AG04450 (cell line): ENCODE measurements at places on chromosomes 5 and 9.

DNA sequence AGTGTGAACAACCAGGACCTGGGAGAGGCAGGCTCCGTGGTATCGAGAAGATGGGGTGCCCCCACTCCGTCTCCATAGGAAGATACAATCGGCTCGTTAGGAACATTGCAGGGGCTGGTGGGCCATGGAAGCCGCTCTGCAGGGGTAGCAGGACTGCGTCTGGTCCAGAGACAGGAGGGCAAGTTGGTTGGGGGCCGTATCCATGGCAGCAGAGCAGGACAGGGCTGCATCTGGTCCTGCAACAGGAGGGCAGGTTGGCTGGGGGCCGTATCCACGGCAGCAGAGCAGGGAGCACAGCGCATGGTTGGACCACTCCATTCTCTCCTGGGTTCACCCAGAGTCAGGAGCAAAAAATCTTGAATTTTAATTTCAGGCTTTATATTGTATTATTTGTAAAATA is 98.2 kb downstream of the ANKRD33B start:
- DNase-seq = no peak

DNA sequence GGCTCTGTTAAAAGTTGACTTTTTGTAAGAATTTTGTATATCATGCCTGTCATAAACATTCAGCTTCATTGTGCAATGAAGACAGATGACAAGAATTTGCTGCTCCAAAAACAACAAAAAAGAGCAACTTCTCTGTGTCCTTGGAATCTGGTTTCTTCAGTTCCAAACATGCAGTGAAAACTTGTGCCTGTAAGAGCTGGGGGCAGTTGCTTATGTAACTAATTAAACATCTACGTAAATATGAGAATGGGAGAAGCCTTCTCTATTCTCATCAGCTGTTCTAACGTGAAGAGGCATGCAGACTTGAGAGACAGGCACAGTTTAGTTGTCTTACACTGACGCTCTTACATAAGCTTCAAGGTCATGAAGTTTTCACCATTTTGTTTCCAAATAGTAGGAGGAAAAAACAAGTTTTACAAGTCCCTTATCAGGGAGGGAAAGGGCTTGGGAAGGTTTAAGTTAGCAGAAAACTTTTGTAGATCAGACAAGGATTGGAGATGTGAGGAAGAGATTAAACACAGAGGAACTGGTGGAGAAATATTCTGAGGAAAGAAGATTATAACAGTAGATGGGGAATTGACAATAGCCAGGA is 170.4 kb downstream of the RFK start:
- DNase-seq = peak; percentile 57

DNA sequence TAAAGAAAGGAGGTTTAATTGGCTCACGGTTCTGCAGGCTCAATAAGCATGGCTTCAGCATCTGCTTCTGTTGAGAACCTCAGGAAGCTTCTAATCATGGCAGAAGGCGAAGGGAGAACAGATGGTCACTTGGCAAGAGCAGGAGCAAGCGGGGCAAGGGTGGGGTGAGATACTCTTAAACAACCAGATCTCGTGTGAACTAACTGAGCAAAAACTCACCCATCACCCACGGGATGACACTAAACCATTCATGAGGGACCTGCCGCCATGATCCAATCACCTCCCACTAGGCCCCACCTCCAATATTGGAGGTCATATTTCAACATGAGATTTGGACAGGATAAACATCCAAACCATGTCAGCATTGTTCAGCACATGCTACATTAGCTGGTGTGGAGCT is 89.1 kb upstream of the HAND1 start:
- no peak for DNase-seq

DNA sequence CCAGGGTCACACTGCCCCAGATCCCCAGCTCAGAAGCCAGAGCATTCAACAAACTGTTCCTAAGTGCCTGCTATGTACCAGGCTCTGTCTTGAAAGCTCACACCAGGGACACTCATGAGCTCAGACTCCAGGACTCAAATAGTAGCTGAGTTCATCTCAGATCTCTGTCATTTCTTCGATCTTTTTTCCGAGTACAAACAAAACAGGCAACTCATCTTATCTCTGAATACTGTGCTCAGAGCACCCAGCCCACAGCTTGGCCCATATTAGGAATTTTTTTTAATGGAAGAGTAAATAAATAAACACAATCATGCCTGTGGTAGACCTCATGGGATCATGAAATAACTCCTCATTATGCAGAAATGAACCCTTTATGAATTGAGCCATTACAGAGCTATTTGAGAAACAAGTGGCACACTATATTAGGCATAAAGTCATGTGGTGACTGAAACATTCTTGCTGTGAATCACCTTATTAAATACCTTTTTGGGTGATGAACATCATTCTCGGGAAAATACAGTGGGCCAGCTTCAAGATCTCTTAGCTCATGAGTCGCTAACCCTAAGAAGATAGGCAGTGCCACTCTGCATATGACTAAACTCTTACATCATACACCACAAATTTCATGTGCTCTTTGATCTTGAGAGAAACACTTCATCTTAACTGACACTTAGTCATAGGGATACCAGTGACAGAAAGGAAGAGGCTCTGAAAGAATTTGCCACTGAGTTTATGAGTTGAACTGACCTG is 9.9 kb downstream of the SH3RF2 start:
- DNase-seq = peak; percentile 26

DNA sequence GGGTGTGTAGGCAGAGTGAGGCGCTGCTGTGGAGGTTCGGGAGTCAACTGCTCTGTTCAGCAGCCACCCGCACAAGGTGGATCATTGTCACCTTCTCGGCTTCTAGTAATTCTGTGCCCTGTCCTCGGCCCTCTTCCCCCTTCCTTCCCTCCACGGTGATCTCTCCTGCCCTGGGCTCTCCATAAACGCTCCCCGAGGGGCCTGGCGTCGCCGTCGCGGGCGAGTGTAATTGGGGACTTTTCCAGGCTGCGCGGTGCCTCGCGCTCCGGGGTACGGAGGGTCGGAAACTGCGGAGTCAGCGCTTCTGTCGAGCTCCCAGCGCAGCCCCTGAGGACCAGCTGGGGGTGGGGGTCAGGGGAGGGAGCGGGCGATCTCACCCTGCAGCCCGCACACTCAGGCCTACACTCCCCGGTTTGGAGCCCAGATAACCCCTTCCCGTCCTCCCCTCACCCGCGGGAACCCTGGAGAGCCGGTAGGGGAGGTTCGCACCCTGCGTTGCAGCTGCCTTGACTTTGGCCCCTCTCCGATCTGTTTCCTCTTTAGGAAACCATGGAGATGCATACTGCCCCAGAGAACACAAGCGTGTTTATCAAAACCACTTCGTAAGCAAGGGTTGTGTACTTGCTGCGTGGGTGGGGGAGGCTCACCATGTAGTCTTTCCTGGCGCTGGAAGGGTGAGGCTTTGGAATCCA is 188.3 kb upstream of the ZNF618 start:
- no peak for DNase-seq

DNA sequence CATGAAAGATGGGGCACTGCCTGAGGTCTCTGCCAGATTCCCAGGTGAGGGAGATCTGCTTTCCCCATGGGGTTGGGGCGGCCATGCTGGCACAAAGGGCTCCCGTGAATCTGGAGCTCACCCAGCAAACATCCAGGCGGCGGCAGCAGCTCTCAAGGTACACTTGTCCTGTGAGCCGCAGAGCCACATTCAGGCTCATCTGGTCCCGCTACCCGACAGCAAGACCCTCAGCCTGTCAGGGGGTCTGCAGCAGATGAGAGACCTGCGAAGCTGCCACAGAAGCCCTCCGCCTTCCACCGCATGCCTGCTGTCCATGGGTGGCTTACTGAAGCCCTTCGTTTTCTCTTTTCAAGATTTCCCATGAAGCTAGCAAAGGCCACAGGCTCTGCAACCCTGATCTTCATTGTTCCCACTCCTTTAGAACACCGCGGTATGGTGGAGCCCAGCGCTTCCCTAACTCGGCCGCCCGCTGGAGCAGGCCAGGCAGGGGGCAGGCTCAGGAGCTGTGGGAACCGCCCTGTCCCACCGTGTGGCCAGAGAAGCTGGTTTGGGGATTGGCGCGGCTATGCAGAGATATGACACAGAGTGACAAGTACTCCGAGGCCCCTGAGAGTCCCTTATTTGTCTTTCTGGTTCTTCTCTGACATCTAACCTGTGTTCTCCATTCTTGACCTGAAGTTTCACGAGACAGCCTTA is 8.8 kb downstream of the LRRC14B start:
- no peak for DNase-seq

DNA sequence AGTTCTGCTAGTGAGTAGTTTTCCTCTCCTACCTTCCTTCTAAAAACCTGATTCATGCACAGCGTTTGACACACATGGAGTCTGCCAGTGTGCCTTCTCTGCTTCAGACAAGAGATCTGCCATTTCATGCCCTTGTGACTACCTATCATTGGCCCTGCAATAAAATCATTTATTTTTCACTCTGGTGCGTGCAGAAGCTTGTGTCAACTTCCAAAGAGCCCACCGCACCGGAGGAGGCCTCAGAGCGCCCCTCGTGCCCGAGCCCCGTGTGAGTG is 13.7 kb downstream of the HNRNPH1 start:
- no peak for DNase-seq

DNA sequence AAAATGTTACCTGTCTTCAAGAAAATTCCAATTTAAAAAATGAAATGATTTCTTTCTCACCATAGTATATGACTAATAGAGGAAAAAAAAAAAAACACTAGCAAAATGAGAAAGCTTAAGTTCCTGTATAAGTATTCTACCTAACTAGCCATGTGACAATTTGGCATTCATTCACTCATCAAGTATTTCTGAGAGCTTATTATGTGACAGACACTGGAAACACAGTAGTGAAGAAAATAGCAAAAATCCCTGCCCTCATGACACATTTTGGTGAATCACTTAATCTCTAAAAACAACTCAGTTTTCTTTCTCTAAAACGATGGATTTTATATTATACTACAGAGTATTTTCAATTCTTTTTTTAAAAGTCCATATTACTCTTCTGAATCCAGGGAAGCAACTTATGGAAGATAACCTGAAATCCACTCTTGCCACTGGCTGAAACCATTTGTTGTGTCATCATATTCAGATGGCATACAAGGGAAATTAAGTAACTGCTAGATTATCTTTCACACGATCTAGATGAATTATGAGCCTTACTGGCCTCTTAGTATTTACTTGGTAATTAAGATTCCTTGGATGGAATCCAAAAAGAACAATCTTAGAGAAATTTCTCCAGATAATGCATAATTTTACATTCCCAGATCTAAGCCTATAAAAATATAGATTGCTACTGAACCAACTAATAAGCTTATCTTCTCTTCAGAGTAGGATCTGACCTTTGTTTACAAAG is 5.5 kb downstream of the PTBP3 start:
- DNase-seq = no peak

- DNase-seq = no peak
Observed at GRCh38 chr5:154394307-154394706, 51.5 kb upstream of the SAP30L start.

DNA sequence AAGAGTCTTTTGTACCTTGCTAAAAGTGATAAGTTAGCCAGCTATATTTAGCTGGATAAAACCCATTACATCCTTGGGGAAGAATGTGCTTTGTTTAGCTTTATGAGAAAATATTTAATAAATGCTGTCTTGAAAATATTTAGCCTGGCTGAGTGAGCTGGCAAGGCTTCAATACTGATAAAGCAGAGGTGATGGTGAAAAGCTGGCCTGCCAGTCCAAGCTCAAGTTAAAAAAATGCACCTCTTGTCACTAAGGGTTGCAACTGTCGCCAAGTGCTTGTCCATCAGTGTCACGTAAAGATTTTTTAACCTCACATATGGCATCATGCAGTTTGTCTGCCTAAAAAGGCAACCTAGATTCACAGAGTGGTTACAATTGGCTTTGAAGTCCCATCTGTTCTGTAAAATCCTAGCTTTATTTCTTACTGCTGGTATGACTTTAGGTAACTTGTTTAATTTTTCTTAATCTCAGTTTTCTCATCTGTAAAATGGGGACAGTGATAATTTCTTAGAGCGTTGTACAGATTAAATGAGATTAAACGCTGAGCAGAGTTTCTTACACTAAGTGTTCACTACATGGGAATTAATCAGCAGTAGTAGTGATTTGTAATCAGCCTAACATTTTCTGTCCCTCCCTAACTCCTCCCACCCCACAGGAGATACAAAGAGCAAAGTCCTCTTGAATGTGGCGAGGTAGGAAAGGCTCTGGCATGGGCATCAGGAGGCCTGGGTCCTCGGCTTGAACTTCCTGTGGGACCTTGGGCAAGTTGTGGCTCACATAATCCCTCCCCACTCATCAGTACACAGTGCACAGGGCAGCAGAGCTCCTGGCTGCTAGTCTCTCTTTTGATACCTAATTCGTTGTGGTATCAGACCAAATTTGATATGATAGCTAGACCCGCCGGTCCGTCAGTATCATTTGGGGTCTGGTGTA is 48.7 kb downstream of the PIK3R1 start:
- DNase-seq = peak; percentile 46

GRCh38 chr5:112401924-112402323 is 17.2 kb downstream of the EPB41L4A start:
- DNase-seq = no peak

GRCh38 chr5:68122439-68123328 is 92.9 kb upstream of the PIK3R1 start:
- DNase-seq = no peak

DNA sequence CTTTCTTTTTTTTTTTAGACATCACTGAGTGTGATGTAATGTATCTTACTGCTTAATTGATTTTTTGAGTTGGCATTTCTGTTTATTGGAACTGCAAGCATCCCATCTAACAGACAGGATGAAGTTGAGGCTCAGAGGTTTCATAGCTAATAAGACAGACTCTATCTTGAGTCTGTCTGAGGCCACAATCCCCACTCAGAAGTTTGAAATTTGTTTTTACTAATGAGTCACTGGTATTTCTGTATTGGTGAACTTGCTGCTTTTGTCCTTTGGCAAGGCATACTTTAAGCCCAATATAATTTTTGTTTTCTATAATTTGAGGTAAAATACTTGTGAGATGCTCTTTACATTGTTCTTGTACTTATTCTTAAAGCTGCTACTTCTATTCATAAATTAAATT is 491.2 kb downstream of the PSAT1 start:
- DNase-seq = no peak

- DNase-seq = no peak
Observed at GRCh38 chr5:61673007-61673735, 341.1 kb downstream of the ZSWIM6 start.

GRCh38 chr9:121577166-121577565 is 74.3 kb upstream of the DAB2IP start:
- DNase-seq = no peak

DNA sequence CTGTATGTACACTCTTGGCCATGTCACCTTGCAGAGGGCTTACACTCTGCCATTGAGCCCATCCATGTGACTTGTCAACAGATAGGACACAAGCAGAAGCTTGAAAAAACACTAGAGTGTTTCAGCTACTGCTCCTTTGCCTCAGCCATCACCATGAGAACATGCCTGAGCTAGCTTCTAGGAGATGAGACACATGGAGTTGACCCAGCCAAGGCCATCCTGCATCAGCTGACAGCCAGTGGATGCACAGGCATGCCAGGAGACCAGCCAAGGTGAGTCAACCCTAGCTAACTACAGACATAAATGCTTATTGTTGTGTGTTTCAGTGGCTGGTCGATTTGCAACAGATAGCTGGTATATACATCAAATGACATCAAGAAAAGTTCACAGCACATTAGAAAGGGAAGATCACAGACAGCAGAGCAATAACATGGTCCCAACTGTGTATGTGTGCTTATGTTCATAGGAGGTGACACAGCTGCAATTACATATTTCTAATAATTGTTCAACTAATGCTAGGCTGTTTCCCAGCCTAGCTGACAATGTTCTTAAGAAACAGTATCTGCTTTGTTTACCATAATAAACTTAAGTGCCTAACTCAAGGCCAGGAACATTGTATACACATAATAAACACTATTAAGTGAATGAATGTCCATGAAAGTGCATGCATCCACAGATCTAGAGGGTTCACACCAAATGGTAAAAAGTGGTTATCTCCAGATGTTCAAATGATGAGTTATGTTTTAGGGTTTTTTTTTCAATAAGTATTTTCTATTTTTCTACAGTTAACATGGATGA is 105.7 kb downstream of the SPOCK1 start:
- DNase-seq = no peak
